ENCODE measurements at places on chromosomes 1 and 21.

GRCh38 chr1:94067196-94067595 is 53.8 kb downstream of the ABCA4 start:
- DNase-seq = no peak

GRCh38 chr1:13498553-13498952 is 15.2 kb downstream of the LRRC38 start:
- peak; percentile 66 for DNase-seq

DNA sequence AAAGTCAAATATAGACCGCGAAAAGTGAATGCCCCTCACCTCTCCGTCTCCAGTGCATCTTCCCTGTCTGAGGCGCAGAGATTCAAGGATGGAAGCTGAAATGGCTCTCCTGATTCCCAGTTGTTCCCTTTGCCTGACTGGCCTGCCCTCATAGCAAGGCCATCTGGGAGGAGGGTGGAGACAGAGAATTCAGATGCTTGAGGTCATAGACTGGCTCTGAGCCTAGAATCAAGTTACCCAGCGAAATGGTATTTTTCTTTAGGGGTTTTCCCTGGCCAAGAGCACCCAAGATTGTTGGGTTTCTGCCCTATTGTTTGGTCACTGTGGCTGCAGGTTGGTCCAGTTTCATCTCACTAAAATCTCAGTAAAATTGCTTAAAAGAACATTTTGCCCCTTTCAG is 7.2 kb downstream of the METTL13 start:
- no peak for DNase-seq

DNA sequence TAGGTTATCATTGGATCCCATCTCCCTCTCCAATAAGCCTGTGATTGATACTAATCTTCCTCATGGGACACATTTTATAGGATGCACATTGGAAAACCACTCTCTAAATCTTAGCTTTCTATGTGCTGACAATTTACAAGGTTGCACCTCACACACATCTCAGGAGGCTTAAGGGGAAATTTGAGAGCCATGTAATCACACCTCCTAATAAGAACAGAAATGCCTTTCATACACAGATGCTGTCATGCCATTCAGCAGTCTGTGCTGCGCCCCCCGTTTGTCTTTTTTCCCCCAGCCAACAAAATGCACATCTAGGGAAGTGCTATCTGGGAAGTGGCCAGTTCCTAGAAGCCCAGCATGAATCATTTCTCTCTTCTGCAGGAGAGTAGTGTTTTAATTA is 154.5 kb downstream of the ST6GALNAC5 start:
- DNase-seq = no peak

DNA sequence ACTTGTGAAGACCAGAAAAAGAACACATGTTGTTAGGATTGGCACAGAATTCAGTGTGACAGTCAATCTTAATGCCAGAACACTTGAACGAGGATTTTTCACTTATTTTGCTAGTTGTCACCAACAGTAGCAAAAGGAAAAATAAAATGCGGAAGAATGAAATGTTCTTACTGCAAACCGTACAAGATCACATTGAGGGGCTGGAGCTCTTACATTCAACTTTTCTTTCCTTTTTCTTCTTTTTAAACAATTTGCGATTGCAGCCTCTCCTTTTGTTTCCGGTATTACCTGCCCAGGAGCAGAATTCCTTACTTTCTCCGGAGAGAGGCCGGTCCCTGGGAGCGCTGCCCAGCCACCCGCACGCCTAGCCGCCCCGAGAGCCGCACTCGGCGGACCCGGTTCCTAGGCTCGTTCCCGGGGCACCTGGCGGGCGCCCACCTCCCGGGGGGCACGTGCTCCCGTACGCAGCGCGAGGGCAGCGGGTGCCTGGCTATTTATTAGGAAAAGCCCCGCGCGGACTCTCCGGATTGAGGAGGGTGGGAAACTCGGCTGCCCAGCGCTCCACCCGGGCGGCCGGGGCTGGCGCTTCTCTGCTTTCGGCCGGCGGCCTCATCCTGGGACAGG is 1.2 kb upstream of the CAMTA1 start:
- DNase-seq = no peak

DNA sequence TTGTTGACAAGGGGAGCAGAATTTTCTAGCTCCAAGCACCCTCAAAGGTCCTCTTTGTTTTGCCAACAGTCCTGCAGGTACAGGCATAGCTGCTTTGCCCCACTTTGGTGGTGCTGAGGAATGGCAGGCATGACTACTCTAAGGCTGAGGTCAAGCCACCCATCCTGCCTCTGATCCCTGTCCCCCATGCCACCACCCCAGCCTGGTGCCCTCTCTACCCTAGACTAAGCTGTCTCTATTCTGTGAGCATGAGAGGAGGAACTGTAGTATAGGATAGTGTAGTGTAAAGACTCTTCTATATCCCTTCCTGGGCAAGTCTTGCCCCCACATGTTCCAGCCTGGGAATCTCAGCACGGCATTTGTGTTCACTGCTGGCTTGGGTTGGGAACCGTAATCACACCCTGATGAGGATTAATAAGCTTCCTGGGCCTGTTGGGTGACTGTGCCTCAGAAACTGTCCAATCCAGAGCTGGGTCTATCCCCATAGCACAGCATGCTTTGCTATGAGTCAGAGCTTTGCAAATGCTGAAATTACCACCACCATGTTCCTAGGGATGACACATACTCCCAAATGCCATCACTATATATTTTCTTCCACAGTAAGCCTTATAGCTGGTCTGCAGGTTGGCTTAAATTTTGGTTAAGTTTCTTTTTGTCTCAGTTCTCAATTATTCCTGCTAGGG is 105.7 kb upstream of the PPP2R5A start:
- no peak for DNase-seq

DNA sequence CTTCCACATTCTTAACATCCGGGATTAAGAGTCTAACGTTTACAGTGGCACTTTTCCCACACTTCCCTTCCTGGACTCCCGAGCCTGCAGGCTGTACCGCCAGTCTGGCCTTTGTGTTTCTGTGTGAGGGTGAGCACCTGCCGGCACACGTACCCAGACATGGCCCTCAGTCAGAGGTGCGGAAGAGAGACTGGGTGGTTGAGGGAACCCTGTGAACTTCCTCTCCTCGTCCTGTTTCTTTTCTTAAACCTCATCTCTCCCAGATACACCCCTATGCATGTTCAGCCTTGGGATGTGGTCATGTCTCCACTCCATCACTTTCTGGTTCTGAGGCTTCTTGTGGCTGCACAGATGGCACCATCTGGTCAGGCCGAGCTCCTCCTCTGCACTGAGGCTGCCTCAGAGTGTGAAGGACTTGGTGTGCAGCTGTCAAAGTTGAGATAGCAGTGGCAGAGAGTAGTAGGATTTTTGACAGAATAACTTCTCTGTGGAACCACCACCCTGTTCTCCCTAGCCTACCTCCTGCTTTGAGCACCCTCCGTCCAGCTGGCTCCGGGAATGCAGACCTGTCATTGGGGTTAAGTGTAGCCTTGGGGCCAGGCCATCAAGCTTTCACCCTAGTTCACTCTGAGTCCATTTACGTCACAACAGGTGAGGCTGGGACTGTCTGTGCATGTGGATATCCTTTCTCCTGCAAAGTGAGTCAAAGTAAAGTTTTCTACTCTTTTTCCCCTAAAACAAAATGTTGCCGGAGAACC is 31.4 kb downstream of the VASH2 start:
- DNase-seq = peak; percentile 38

- DNase-seq = peak; percentile 82
These were observed 650 bp downstream of the PCNX2 start for GRCh38 chr1:233294913-233295236.

DNA sequence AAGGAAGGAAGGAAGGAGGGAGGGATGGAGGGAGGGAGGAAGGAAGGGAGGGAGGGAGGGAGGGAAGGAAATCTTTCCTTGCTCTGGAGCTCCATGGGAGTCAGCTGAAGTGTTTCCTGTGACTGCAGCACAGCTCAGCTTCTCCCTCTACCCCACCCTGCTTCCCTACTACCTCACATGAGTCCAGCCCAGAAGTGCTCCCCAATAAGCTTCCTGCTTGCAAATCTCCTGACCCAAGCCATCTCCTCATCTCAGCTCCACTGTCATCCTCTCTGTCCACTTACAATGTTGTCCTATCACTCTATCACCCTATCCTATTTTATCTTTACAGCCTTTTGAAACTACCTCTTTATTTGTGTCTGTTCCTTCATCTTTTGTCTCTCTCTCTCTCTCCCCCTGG is 52.9 kb upstream of the SSBP3 start:
- DNase-seq = no peak

DNA sequence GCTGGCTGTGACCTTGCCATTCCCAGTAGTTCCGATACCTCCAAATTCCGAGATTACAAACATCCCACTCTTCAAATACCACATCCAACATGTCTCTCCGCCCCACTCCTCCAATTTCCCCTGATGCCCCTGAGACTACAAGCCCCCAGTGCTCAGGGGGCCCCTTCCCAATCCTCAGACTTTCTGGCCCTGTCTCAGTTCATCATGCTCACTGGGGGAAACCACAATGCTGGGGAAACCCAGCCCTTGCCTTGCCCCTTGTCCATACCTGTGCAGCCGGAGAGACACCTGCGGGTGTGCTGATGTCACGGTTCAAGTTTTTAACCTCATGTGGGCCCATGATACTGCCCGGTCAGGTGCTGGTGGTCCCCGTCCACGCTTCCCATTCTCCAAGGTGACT is 226.6 kb downstream of the CAMTA1 start:
- DNase-seq = no peak

DNA sequence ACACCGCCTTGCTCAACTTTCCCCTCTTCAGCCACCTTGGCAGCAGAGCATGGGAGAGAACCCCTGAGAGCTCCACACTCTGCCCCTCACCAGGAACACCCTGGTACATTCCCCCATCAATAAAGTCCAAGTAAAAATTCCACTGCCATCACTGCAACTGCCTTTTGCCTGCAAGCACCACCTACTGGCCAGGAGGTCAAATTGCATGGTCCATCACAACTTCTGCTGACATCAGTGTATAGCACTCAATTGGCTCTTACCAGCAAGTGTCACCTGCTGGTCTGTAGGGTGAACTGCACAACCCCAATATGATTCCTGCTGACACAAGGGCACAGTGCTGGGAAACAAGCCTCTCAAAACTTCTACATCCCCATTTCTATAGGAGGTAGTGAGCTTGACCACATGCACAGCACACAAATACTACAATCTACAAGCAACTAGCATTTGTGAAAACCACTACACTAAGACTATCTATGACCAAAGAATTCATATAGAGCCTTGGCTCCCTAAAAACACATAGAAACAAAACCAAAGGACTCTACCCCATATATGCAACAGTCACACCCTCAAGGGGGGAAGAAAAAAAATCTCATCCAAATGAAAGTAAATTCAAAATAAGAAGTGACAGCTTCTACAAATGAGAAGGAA is 69.2 kb downstream of the FASLG start:
- DNase-seq = peak; percentile 78

DNA sequence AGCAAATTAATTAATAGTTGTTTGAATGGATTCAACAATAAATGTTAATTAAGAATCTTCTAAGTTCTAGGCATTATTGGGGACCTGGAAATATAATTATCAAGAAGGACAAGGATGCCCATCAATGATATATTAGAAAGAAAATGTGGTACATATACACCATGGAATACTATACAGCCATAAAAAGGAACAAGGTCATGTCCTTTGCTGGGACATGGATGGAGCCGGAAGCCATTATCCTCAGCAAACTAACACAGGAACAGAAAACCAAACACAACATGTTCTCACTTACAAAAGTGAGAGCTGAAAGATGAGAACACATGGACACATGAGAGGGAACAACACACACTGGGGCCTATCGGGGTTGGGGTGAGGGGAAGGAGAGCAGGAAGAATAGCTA is 141.4 kb upstream of the JUN start:
- no peak for DNase-seq

- no peak for DNase-seq
These were observed 113.7 kb downstream of the FAF1 start for GRCh38 chr1:50846224-50846839.

DNA sequence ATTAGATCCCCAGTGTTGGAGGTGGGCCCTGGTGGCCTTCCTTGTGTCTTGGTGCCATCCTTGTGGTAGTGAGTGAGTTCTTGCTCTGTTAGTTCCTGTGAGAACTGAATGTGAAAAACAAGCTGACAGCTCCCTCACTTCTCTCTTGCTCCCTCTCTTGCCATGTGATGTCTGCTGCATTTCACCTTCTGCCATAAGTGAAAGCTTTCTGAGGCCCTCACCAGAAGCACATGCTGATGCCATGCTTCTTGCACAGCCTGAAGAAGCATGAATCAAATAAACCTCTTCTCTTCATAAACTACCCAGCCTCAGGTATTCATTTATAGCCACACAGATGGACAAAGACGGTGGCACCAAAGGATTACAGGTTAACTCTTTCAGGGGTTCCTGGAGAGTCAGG is 166.1 kb upstream of the ETV3 start:
- peak; percentile 35 for DNase-seq

DNA sequence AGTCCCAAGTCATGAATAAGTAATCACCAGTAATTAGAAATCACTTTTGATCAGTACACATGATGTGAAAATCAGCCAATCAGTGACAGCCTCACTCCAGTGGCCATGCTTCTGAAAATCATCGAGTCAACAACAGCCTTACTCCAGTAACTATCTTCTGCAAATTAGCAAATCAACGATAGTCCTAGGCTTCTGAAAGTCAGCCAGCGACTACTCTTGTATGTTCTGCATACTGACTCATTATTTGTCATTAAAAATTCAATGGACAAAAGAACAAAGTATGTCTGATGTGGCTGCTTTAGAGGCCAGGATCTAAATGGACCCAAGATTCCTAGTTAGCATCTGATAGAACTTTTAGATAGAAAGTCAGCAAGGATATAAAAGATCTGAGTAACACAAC is 102.5 kb downstream of the GPR52 start:
- DNase-seq = no peak

- DNase-seq = no peak
These were observed 137.5 kb upstream of the JUN start for GRCh38 chr1:58921342-58921741.

DNA sequence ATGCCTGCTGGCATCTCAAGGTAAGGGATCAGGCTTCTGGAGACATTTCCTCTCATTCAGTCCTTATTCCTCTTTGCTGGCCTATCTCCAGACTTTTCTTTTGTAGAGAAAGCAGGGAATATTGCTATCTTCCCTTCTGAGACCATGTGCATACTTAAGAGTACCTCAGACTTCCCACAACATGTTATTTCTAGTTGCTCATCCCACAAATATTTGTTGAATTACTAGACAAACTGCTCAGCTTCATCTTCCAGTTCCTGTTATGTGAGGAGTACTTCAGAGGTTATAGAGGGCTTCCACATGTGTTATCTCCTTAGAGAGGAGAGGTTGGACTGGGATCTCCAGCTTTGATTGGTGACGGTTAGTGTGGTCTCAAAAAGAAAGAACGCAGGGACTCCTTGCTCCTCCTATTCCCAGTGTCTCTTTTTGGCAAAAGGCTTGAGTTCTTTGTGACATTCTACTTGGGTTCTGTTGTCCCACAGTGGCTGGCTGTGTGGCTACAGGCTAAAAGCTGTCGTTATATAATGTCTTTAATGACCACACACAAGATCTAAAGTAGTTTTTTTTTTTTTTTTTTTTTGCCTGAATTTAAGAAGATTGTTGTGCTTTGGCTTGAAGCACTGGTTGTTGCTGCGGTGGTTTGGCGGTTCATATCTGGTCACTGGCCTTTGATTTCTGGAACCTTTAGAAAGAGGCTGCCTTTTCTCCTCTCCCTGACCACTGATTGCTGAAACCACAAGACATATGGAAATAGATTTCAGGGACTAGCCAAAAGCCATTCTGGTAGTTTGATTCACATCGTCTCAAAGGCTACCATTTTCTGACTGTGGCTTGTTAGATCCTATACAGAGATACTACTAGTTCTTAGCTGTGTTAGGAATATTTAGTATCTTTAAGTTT is 78.7 kb downstream of the FGGY start:
- no peak for DNase-seq
